ENCODE measurements at places on chromosomes 7 and 10.

- DNase-seq = no peak
These were observed 803.2 kb downstream of the PHTF2 start for GRCh38 chr7:78601728-78602127.

DNA sequence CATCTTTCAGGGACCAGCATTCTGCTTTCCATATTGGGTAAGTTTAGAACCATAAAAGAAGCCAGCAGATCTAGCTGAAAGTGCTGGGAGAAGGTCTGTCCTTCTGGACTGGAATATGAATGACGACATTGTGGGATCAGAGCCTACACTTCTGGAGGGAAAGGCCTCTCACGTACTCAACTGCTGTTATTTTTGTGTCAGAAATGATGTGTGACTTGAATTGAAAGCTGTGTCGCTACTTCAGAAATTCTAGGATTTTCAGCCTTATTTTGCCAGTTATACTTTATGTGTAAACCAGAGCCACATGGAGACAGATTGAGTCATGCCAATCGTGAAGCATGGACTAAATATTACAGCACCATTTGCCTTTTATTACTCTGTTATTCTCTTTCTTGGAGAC lies 231.0 kb downstream of the KIAA1217 start:
- no peak for DNase-seq

DNA sequence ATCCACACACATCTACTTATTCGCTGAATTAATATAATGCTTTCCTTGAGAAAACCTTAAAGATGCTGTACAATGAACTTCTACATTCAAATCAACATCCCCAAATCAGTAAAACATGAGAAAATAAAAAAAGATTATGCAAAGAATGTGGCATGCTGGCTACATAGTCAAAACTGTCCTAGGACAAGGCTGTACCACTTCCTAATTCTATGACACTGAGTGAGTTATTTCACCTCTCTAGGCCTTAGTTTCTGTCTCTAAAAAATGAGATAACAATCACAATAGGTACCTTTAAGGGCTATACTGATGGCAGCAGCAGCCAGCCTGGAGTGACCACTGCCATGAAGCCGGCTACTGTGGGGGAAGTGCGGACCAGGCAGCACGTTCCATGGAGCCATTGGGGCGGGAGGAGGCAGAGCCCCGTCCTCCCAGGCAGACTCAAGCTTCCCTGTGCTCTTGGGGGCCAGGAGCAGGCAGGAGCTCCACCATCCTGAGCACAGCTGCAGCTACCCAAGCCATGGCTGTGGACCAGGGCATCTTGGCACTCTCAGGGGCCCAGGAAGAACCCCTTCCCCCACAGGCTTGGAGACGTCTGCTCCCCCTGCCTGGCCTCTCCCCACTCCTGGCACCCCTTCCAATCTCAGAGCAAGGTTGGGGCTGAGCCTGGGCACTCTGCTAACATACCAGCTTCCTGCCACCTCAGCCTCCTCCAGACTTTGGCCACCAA lies 110.2 kb downstream of the ELAPOR2 start:
- DNase-seq = no peak

GRCh38 chr10:75743291-75743778 lies 311.9 kb downstream of the LRMDA start:
- DNase-seq = no peak

DNA sequence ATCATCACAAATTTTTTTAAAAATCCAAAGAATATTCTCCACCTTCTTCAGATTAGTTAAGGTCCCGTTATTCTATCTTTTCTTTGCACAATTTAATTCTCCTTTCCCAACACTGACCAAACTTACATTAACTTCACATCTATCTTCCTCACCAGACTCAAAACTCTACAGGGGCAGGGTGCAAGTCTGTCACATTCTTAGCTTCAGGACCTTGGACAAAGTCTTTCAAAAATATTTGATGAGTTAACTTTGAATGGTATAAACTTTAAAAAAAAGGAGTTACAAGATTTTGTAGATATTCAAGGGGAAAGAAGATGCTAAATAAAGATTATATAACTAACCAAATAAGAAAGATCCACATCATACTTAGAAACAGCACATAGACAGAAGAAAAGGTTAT lies 132.7 kb downstream of the ZNF438 start:
- no peak for DNase-seq

All from activated T-cell treated with anti-CD3 and anti-CD28 coated beads for 48 hours (primary cell).